ENCODE measurements at places on chromosomes 6 and 20.

DNA sequence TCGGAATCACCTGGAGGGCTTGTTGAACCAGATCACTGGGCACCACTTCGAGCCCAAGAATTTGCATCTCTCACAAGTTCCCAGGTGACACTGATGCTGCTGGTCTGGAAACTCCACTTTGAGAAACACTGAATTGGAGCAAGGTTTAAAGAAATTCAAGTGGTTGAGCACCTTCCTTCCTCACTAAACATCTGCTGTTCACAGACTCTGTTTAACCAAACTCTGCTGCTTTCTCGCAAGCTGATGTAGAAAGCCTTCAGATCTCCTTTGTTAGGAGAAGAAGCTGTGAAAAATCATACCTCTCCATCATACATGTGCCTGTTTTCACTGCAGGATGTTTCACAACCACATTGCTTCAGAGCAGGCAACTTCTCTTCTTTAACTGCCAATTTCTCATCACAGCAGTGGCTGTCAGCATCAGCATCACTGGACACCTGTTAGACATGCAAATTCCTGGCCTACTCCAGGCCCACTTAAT is 87.5 kb upstream of the TOP1 start:
- no peak for DNase-seq

DNA sequence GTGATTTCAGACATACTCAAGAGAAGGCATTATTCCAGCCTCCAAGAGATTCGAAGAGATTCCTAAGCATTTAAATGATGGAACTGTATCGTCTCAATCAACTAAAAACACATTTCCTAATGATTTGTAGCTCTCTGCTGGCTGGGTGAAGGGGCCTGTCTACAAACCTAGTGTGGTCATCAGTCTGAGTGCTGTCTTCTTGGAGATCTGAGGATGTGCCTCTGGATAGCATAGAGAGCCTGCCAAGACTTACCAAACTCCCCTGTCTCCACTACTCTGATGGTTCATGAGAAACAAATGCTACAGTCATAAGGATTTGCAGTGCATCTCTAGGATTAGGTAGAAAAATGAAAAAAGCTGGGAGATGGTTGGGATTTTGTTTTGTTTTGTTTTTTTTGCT is 176.9 kb upstream of the CITED2 start:
- DNase-seq: no peak

DNA sequence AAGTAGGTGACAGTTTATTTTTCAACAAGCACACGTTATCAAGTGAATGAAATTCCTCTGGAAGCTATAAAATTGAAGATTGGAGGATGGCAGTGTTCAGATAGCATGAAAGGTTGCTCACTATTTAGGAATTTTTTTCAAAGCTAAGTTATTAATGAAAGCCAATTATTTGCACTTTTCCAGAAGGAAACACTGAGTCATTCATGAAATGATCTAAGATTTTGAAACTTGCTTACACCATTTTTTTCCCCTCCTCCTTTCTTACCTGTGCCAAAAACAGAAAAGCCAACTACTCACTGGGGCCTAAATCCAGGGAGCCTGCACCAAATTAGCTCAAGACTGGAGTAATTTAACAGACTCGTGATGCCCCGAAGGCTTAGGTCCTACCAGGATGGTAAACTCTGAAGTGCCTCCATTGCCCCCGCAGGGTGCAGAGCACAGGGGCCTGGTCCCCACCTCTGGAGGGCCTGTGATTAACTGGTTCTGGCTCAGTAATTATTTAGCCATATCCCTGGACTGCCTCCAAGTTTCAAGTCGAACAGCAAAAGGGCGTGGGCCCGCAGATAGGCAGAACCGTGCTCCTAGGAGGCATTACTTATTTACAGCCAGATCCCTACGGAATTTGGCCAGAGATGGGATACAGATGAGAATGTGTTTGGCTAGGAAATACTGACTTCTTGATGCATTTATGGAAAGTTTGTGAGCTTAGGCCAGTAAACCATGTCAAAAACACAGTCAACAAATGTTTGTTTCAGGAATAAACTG is 28.0 kb upstream of the ZNF217 start:
- no peak for DNase-seq

- DNase-seq: no peak
Measured at GRCh38 chr6:163935158-163935762, 520.7 kb downstream of the QKI start.

- DNase-seq: peak; percentile 19
Measured at GRCh38 chr20:13302647-13303450, 81.8 kb downstream of the ISM1 start.

DNA sequence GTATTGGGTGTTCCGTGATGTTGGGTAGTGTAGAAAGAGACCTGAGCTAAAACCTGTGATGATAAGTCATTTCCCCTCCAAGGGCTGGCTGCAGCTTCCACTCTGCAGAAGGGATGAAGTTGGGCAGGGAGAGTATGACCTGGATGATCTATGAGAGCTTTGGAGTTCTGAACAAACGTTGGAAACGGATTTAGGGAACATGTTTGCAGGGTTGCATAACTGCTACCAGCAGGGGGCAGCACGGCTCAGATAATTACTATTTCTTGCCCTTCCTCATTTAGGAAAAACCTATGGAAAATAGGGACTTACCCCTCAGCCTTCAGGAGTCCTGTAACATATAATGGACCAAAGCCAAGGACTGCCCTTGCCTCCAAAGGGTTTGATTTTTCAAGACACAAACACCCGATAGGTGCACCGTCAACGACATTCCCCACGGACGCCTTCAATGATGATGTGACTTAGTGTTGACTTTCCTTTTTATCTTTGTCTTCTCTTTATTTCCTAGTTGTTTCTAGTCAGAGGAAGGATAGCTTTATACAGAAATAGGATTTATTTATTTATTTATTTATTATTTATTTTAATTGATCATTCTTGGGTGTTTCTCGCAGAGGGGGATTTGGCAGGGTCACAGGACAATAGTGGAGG is 164.9 kb upstream of the SASH1 start:
- peak; percentile 38 for DNase-seq

DNA sequence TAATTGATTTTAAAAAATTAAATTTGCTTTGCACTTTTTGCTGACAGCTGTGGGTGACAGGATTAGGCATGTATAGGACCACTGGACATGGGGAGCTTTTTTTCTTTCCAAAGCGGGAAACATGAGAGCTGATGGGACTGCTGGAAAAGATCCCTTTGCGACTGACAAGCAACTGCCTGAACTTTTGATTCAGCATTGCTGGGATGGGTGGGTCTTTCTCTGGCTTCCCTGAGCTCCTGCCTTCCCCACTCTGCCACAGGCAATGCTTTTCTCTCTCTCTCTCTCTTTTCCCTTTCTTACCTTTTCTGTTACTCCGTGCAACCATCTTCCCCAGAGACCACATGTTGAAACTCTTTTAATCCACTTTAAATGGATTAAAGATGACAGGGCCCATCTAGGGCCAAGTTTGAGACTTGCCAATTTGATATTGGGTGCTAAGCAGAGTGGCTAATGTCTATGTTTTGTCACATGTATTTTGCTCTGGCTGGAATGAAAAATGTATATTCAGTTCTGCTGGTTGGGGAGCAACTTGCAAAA is 33.5 kb upstream of the TPD52L1 start:
- no peak for DNase-seq

GRCh38 chr20:57619051-57619831 is 985 bp downstream of the ZBP1 start:
- peak; percentile 49 for DNase-seq

- peak; percentile 20 for DNase-seq
Measured at GRCh38 chr20:38658879-38659596, 57.4 kb downstream of the ARHGAP40 start.

GRCh38 chr6:39188571-39188970 is 40.7 kb downstream of the KCNK5 start:
- DNase-seq: no peak

DNA sequence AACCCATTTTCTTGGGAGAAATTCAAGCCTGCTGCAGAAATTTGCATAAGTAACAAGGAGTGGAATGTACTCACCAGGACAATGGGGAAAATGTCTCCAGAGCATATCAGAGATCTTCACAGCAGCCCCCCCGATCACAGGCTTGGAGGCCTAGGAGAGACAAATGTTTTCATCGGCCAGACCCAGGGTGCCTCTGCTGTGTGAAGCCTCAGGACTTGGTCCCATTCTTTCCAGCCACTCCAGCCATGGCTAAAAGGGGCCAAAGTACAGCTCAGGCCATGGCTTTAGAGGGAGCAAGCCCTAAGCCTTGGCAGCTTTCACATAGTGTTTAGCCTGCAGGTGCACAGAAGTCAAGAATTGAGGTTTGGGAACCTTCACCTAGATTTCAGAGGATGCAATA is 1463.0 kb downstream of the HACE1 start:
- no peak for DNase-seq

- no peak for DNase-seq
Measured at GRCh38 chr20:60233018-60233630, 274.9 kb downstream of the CDH26 start.

- no peak for DNase-seq
Measured at GRCh38 chr20:44704551-44704971, 10.6 kb upstream of the CCN5 start.

- no peak for DNase-seq
Measured at GRCh38 chr6:164296411-164296810, 881.9 kb downstream of the QKI start.

DNA sequence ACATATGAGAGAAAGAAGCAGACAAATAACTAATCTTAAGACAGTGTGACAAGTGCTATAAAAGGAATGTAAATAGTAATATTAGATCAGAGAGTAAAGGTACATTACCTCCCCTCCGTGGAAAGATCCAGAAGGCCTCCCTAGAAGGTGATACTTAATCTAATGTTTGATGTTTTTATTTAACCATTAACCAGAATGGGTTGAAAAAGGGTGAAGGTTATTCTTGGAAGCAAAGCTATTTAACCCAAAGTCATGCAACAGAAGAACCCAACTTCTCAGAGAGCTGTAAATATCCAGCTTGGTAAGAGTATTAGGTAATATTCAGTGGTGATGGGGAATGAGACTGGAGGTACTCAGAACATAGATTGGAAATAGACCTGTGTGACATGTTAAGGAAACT is 68.0 kb upstream of the HIVEP1 start:
- no peak for DNase-seq

DNA sequence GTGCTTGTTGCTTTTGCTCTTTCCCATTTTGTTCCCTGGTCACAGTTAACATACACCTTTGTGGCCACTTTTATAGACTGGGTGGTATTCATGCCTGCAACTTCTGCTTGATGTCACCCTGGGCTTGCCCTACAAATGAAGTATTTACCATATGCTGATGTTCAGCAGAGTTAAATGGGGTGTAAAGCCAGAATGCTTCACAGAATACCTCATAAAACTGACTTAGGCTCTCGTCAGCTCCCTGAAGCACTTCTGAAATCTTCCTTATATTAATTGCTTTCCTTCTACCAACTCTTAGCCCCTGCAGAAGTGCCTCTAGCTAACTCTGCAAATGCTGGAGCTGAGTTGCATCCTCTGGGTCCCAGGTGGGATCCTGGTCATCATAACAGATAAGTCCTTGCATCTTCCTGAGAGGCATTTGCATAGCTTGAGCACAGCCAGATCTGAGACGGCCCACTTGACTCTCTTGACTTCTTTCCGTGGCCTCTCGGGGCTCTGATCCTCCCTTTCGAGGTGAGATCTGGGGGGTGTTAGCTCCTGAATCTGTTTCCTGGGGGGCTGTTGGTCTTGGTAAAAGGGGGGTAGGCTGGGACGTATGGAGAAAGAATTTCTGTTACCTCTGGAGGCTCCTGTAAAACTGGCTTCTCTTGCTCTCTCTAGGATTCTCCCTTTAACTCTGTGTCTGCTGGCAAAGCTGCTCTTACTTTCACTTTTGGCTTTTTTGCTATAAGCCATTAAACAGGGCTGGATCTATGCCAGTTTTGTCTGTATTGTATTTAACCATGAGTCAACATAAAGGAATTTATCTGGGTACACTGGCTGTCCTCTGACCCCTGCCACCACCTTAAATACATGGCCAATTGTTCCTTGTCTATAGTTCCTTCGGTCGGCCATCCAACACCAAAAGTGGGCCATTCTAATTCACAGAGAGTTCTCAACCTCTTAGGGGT is 223.0 kb upstream of the SYNCRIP start:
- no peak for DNase-seq

DNA sequence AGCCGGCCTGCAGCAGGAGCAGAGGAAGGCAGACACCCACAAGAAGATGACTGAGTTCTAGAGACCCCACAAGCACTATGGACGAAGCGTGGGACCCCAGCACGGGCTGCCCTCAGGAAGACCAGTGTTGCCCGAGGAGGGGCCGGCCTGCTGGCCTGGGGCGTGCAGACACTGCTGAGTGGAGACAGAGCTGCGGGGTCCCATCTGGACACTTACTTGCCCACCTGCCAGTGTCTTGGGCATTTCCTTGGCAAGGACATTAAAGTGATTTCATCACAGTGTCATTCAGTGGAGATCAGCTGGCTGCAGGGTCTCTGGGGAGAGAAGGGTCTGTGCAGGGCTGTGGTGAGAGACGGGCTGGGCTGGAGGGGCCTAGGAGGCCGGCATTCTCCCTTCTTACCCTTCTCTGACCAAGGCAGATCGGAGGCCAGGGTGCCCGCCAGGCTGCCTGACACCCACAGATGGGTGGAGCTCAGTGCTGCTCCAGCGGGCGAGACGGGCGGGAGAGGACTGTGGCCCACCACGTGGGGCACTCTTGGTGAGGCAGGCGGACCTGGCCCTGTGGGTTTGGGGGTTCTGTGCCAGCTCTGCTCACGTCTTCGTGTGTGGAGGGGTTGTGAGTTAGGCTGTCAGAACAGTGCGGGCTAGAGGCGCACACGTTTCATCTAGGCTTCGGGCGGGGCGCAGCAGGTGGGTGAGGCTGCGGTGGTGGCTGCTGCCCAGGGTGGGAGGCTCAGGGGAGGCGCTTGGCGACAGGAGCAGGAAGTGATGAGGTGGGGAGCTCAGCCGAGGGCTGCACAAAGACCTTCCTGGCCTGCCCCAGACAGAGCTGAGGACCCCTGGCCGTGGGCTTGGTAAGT is at the start of gene LIME1:
TSS of gene LIME1 (plus strand) at position 806 of the 860 bp plus-strand sequence. CDS start 886 bp downstream, outside the sequence.
- peak; percentile 69 for DNase-seq

GRCh38 chr20:50085481-50086365 is 27.2 kb downstream of the UBE2V1 start:
- peak; percentile 8 for DNase-seq

DNA sequence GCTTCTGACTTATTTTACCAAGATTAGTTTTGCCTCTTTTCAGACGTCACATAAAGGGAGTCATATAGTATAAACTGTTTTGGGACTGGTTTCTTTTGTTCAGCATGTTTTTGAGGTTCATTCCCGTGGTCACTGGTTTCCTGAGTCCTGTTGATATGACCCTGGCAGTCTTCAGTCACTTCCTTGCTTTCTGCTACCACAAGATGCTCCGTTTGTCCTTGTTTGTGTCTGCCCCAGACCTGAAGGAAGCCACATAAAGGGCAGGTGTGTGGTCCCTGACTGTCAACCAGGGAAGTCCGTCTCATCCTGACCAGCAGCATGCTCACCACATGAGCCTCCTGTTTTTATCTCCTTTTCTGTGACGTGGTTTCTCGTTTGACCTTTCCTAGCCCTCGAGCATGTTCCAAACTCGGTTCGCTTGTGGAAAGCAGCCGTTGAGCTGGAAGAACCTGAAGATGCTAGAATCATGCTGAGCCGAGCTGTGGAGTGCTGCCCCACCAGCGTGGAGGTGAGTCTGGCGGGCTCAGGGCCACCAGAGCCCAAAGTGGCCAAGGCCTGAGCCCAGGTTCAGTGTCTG is 26.1 kb upstream of the C20orf204 start:
- no peak for DNase-seq

Data from T-helper 9 cell (primary cell).